Fibroblast of lung (primary cell): ENCODE measurements at places on chromosomes 5 and 9. TPM values are rescaled to one million over a fixed set of nuclear protein-coding genes. Genes with fewer than 3 reads are reported as not detected.

DNA sequence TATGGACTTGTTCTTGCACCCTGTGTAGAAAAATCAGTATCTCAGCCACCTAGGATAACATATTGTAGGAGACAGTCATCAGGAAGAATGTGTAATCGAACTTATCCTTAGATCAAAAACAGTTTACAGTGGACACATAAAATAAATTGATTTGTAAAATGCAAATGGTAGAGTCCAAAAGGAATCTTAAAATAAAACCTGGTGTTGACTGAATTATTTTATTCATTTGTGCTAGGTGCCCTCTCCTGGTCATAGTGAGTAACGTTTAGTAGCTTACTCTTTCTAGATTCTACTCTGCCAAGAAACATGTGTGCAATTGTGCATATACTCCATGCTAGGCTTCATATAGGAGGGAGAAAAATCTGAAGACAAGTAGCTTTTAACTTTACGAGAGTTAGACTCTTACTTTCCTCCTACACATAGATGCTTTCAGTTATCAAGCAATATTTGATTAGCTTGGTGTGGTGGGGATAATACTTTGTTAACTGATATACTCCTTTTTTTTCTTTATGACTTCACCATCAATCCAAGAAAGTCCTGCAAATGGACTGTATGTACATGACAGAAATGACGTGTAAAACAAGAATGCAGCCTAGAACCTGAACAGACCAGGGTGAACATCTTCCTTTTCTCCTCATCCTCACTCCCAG, 23.7 kb upstream of the LOX start:
- DNase-seq, result peak; percentile 55

DUSP1 gene
- total RNA-seq, result 56.5 and 148 TPM in 2 replicates

SPARC gene
- 408 and 448 TPM in 2 replicates for total RNA-seq

DNA sequence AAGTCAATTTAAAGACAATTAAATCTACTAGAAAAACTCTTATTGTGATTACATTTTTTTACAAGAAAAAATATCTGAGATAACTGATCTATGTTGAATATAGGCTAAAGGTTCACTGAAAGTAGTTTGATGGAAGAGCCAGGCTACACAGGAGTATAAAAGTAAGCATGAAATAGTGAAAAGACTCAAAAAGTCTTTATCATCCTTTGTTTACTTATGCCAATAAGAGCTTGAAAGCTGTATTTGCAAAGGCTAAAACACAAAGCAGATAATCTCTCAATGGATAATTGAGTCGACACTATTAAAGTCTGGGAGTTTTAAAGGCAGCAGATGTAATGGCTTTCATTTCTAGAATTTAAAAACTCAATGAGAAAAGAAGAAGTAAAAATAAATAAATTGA, 42.0 kb downstream of the SSBP2 start:
- DNase-seq, result no peak

DNA sequence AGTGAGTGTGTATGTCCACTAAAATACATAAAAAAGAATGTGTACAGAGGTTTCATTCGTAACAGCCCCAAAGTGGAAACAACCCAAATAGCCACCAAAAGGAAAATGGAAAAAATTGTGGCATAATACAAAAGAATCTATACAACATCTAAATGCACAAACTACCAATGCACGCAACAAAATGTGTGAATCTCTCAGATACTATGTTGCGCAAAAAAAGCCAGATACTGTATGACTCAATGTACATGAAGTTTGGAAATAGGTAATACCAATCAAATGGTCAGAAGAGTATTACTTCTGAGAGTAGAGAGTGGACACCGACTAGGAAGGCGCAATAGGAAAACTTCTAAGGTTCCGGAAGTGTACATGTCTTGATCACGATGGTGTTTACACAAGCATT, 2.4 kb downstream of the XPA start:
- DNase-seq, result no peak

GRCh38 chr9:2019723-2020122, 4.6 kb downstream of the SMARCA2 start:
- DNase-seq, result no peak

DNA sequence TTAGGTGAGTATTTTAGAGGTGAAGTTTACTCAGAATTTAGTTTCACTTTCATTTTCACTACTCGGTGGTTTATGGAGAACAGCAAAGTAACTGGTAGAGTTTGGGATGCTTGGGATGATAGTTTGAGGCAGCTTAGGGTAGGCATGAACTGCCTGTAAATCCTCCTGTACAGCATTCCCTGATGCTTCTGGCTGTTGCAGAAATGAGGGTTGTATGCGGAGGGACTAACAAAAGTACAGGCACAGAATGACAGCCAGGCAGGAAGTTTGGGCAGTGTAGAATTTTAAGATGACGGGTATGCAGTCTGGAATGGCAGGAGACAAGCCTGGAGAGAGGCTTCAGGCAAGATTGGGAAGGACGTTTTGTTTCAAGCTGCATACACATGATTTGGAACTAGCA, 48.0 kb upstream of the FAM120AOS start:
- peak; percentile 12 for DNase-seq

- DNase-seq, result no peak
Observed at GRCh38 chr5:111753884-111754589, 3.0 kb downstream of the NREP start.

TAF1L gene
- under 0.01 TPM in 2 replicates for total RNA-seq

DNA sequence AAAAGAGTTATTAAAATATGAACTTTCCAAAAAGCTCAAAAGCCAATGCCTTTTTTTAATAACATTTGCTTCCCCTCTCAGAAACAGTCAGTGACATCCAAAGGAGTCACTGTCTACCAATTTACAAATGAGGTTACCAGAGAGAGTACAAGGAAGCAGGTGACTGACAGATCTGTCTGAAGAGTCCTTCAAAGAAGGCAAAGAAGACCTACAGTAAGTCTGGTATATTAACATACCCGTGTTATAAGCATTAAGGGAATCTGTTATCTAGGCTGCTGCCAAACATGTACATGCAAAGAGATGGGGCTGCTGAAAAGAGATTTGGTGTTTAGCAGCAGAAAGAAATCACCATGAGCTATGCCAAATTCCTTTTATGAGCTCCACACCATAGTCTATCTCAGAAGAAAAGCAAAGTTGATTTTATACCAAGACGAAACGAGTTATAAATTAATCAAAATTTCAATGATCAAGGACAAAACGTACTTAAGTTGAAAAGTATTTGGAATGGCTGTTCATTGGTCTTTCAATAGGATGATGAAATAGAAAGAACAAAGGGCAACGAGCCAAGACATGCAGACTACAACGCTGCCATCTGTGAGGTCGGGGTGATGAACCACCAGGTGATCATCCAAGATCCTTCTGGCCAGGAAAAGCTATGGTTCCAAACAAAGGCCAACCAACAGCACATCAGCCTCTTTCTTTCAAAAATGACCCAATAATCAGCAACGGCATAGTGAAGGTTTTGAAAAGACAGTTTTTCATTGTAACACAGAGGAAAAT, 8.1 kb downstream of the PRELID2 start:
- no peak for DNase-seq

- no peak for DNase-seq
Observed at GRCh38 chr9:123651273-123651672, 278.7 kb downstream of the DENND1A start.

- DNase-seq, result no peak
Observed at GRCh38 chr9:133354766-133355165, 1.5 kb downstream of the SURF1 start.

SPIN1 gene
- total RNA-seq, result 88.1 and 121 TPM in 2 replicates

PCDHGB4 gene
- 10.0 and 18.3 TPM in 2 replicates for total RNA-seq

- DNase-seq, result no peak
Observed at GRCh38 chr5:43236653-43237355, 44.8 kb downstream of the NIM1K start.

GALNT12 gene
- 18.2 and 27.2 TPM in 2 replicates for total RNA-seq

MZB1 gene
- total RNA-seq, result 0.17 TPM in 1 of 2 replicates, not detected in the other

TYRP1 gene
- total RNA-seq, result 0.17 TPM in 1 of 2 replicates, not detected in the other

DNA sequence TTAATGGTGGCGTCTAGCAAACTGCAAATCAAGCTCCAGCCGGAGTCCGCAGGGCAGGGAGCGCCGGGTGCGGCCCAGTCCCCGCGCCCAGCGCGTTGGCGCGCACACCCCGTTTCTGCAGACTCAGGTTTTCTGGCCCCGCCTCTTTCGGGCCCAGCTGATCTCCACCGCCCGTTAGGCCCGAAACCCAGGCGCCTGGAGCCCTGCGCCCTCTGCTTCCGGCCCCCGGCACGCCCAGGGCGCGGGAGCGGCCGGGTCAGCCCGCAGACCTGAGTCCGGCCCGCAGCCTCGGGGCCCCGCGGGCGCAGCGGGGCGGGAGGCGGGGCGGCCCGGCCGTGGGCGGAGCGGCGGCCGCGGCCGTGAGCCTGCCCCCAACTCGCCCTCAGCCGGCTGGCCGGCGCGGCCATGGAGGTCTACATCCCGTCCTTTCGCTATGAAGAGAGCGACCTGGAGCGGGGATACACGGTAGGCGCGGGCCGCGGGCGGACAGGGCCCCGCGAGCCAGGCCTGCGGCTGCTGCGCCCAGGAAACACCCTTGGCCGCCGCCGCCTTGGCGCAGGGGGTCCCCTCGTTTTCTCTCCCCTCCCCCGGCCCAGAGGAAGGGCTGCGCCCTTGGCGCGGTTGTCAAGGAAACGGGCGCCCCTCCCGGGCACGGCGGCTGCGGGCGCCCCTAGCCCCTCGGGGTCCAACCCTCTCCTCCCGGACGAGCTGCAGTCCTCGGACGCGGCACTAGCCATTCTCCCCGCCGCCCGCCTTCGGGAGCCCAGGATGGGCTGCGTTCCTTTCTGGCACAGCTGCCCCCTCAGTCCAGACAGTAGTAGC, at the start of gene SNX24:
Gene SNX24, plus strand, starts transcription at position 385 of the 822 bp plus-strand sequence. Its CDS starts 21 bp downstream, at position 406.
- DNase-seq, result peak; percentile 71

GRCh38 chr5:84403773-84404172, 19.1 kb upstream of the EDIL3 start:
- DNase-seq, result peak; percentile 99

DNA sequence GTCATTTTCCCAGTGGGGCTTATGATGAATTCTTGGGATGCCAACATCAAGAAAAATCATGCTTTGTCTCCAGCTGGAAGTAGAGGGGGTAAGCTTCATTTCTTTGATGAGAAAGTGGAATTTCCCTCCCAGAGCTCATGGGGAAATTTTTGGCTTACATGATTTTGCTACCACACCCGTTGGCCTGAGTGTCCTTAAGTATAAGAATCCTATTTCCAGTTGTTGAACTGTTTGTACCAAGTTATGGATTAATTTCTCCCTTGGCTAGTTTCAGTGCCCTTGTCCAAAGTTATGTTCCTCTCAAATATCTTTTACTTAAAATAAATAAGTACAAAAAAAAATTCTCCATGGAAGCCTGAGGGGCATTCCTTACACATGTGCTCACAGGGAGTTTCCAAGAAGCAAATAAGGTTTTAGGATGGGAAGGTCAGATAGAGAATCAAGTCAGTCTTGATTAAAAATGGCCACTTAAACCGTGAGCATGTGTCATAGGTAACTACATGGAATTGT, 82.3 kb downstream of the PTCD2 start:
- DNase-seq, result peak; percentile 69

DNA sequence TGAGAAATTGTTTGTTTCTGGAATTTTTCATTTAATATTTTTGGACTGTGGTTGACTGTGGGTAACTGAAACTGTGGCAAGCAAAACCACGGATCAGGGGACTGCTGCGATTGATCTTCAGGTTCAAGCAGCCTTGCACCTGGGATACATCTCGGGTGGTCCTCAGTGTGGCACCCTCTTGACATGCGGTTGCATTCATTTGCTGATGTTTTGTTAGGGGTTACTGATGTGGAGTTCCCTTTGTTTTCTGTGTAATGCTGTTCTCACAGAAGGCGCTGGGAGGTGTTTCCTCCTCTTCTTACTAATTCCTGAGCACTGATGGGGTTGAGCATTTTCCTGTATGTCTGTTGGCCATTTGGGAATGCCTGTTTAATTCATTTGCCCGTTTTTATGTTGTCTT, 60.4 kb downstream of the EHMT1 start:
- DNase-seq, result no peak

DNA sequence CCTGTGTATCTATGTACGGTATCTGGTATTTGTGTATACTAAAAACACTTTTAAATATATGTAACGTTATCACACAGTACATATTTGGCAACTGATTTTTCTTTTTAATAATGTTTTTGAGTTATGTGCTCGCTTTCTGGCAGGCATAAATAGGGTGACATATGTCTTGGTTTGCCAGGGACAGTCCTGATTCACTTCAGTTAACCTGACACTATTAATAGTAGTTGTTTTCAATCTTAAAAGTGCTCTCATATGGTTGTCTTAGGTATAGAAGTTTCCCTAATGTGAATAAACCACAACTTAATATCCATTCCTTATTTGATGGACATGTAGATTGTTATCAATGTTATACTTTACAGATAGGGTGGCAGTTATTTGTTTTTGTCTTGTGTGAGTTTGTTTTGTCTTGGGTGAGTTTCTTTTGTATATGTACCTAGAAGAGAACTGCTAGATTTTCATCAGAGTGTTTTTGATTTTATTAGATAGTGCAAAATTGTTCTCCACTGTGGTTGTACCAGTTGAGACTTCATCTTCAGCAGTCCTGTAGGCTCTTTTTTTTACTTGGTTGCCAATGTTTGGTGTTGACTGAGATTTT, 7.9 kb downstream of the G3BP1 start:
- DNase-seq, result no peak

SH3PXD2B gene
- total RNA-seq, result 21.1 and 23.9 TPM in 2 replicates

- no peak for DNase-seq
Observed at GRCh38 chr5:16518606-16519005, 53.0 kb upstream of the ZNF622 start.

DNA sequence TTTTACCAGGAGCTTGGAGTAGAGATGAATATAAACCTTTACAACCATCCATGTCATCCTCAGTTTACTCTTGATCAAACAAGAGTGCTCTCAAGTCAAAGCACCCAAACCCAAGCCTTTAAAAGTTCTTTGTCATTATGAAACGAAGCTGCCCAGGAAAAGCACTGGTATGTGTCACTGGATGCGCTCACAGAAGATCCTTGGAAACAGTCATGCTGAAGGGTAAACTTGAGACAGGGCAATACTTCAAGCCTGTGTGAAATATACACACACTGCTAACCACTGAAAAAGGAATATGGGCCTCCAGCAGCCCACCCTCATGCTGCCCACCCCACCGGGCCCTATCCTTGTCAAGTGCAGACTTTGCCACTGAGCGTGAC, 84.5 kb downstream of the PRRT1B start:
- no peak for DNase-seq

IQGAP2 gene
- 7.9 and 8.5 TPM in 2 replicates for total RNA-seq

- no peak for DNase-seq
Observed at GRCh38 chr5:180823346-180823745, 20.7 kb upstream of the MGAT1 start.

- DNase-seq, result peak; percentile 86
Observed at GRCh38 chr9:32378496-32378895, 5.9 kb upstream of the ACO1 start.

GRCh38 chr9:133803028-133803585, 65.0 kb upstream of the SARDH start:
- peak; percentile 73 for DNase-seq

PFN3 gene
- total RNA-seq, result not detected in 2 replicates

ASS1 gene
- total RNA-seq, result 223 and 276 TPM in 2 replicates

TAF11L10 gene
- not detected in 2 replicates for total RNA-seq

- DNase-seq, result no peak
Observed at GRCh38 chr5:143659599-143660238, 152.2 kb upstream of the HMHB1 start.
